Epithelial cell of alveolus of lung (primary cell): ENCODE measurements at places on chromosomes 6 and 20. TPM values are rescaled to one million over a fixed set of nuclear protein-coding genes. Genes with fewer than 3 reads are reported as not detected.

Gene RNASET2
- total RNA-seq: 12.5 and 34.1 TPM in 2 replicates

Gene TP53RK
- total RNA-seq: 18.4 and 20.3 TPM in 2 replicates

Gene ABCF1
- 31.8 and 33.6 TPM in 2 replicates for total RNA-seq

Gene BPIFA1
- not detected in 2 replicates for total RNA-seq

Gene NMBR
- total RNA-seq: not detected in 2 replicates

Gene SLC13A3
- total RNA-seq: 3.1 and 8.2 TPM in 2 replicates

Gene DNAH8
- total RNA-seq: not detected in 2 replicates

Gene SAMD10
- total RNA-seq: 1.3 and 4.0 TPM in 2 replicates

Gene ADTRP
- 0.26 TPM in 1 of 2 replicates, not detected in the other for total RNA-seq

Gene SPATS1
- total RNA-seq: not detected in 2 replicates

Gene LRRC73
- 0.39 TPM in 1 of 2 replicates, not detected in the other for total RNA-seq

Gene NKX2-2
- not detected in 2 replicates for total RNA-seq

Gene EYS
- not detected in 2 replicates for total RNA-seq
